ENCODE measurements at places on chromosomes 2 and 18. TPM values are rescaled to one million over a fixed set of nuclear protein-coding genes. Genes with fewer than 3 reads are reported as not detected.

GRCh38 chr2:189466656-189467055 lies 25.4 kb downstream of the WDR75 start:
- DNase-seq, result no peak

DNA sequence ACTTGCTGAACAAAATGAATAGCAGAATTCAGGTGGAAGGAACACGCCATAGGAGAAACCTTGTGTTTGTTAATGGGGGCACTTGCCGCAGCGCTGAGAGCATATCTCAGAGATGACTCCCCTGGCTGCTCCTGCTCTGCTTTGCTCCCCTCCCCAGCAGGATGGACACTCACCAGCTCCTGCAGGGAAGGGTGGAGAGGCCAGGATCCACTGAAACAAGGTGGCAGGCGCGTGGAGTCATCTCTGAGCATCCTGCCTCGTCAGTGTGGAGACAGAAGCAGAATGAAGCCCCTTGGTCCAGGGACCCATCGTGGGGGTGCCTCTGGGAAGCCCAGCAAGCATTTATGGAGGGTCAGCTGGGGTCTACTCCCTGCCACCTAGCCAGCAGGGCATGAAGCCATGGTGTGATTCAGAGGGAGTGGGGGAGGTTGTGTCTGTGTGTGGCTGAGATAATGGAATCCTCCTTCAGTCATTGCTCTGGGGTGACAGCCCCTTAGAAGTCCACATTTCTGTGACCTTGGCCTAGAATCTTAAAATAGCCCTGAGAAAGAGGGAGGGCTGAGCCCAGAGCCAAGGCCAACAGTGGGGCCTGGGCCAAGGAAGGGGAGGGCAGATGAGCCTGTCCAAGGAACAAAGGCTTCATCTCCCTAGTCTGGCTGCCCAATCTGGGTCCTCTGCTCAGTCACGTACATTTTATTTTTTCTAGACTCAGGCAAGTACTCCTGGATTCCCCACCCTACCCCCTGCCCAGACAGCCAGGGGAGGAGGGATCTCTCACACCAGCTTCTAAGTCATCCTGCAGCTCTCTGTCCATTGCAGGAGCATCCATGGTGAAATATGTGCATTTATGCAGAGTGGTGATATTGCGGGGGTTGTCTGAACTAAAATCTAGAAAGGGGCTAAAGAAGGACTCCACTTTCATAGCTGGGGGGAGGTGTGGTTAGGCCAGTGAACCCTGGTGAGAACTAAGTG lies 215.4 kb downstream of the ZBTB7C start:
- no peak for DNase-seq

CPLX4 gene
- total RNA-seq, result not detected

DNA sequence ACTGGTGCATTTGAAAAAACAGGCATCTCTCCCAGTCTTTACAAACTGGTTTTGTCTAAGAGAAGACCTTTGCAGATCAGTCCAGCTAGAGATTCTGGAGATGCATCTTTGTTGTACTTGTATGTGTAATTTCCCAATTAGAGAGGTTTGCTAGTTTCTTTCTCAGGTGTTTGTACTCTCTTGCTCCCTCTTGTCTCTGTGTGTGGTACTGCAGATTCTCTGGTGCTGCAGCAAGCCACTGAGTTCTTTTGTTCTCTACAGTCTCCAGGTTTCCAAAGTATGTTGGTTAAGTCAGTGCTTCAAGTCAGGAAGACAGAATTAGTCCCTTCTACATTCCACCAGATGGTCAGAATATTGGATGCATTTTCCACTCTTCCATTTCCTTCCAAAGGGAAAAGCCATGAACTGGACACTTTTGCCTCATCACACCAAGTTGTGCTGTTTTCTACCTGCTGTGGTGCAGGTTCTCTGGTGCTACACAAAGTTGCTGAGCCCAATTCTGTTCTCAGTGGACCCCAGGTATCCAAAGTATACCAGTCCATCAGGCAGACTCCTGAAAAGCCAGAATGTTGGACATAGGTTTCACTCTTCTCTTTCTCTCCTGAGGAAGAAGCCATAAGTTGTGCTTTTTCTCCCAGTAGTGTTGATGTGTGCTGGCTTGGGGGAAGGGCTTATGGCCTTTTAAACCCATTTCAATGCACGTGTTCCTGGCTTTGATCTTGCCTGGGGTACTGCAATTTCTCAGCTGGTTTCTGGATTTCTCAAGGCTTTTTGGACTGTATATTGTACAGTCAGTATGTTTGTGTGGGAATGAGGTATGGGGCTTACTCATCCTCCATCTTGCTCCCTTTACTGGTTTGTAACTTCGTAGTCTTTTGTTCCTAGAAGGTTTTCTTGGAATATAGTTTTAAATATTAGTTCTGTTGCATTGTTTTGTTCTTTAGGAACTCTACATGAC lies 29.8 kb downstream of the EPC2 start:
- no peak for DNase-seq

DNA sequence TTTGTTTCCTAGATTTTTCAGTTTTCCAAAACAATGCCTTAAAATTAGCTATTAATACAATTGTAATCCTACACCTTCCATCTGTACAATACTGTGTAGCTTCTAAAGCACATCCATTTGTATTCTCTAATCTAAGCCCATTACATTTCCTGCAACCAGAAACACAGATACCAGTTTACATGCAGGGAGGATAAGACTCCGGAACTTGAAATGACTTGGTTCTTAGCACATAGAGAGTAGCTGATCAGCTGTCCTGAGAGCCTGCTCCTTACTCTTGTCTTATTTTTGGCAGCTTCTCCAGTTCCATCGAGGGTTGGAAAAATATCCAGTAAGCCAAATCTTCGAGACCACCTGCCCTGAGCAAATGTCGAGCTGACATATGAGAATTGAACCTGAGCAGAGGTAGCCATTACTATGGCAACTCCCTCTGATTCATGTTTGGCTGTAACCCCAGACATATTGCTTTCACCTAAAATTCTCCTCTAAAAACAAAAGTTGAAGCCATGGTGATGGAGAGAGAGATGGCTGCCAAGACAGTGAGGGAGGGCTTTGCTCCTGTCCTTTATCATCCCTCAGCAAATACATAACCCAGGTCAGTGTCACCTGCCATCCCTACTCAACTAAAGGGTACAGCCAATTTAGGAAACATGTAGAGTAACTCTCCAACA lies 542.8 kb downstream of the IRS1 start:
- no peak for DNase-seq

GRCh38 chr2:28359222-28360057 lies 33.2 kb upstream of the FOSL2 start:
- no peak for DNase-seq

FOXI3 gene
- 0.57 TPM for total RNA-seq

DNA sequence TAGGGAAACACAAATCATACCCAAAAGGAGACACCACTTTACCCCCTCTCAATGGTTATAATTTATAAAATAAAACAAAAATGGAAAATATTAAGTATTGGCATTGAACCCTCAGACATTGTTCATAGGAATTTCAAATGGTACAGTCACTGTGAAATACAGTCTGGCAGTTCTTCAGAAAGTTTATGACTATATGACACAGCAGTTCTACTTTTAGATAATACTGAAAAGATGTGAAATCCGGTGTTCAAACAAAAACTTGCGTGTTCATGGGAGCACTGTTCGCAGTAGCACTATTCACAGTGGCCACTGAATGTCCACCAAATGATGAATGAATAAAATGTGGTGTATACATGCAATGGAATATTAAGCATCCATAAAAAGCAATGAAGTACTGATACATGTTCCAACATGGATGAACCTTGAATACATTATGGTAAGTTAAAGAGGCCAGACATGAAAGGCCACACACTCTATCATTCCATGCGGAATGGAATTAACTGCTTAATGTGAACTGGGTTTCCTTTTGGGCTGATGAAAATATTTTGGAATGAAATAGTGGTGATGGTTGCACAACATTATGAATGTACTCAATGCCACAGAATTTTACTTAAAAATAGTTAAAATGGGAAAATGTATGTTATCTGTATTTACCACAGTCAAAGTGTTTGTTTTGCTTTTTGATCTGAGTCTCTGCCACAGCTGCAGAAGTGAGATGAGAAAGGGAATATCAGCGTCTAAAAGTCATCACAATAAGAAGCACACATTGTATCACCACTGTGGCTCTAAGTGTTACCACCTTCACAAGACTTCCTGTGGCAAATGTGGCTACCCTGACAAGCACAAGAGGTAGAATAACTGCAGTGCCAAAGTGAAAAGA lies 864.6 kb downstream of the SUCLG1 start:
- no peak for DNase-seq

- DNase-seq, result no peak
Observed at GRCh38 chr18:43620936-43621335, 343.6 kb upstream of the SYT4 start.

DSG1 gene
- not detected for total RNA-seq

GRCh38 chr2:232698556-232699091 lies 1.5 kb downstream of the GIGYF2 start:
- DNase-seq, result no peak

GRCh38 chr2:233964581-233964980 lies 47.4 kb downstream of the TRPM8 start:
- DNase-seq, result no peak

GRCh38 chr2:61055557-61055956 lies 10.1 kb upstream of the SANBR start:
- no peak for DNase-seq

C2orf81 gene
- 11.3 TPM for total RNA-seq
